ENCODE measurements at places on chromosomes 5 and 9.

GRCh38 chr5:116702776-116703175, 128.2 kb upstream of the SEMA6A start:
- no peak for DNase-seq

- no peak for DNase-seq
These were observed 262.1 kb downstream of the ENC1 start for GRCh38 chr5:74378464-74378863.

- DNase-seq: no peak
These were observed 16.3 kb downstream of the PRXL2C start for GRCh38 chr9:96638606-96639364.

- no peak for DNase-seq
These were observed 66.1 kb downstream of the PTPDC1 start for GRCh38 chr9:94150279-94150828.

DNA sequence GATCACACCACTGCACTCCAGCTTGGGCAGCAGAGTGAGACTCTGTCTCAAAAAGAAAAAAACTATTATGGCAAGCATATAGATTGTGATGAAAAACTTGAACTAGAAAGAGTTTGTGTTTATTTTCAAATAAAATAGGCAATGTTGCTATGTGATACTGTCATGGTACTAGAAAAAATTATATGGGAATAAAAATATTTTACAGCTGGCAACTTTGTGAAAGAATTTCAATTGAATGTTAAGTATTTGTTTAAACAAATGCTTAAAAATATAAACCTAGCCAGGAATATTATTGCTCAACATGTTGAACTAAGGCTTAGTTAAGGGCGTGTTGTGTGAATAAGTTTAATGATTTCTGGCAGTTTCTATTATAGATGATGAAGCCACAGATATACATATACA, 31.7 kb downstream of the HSDL2 start:
- DNase-seq: no peak

DNA sequence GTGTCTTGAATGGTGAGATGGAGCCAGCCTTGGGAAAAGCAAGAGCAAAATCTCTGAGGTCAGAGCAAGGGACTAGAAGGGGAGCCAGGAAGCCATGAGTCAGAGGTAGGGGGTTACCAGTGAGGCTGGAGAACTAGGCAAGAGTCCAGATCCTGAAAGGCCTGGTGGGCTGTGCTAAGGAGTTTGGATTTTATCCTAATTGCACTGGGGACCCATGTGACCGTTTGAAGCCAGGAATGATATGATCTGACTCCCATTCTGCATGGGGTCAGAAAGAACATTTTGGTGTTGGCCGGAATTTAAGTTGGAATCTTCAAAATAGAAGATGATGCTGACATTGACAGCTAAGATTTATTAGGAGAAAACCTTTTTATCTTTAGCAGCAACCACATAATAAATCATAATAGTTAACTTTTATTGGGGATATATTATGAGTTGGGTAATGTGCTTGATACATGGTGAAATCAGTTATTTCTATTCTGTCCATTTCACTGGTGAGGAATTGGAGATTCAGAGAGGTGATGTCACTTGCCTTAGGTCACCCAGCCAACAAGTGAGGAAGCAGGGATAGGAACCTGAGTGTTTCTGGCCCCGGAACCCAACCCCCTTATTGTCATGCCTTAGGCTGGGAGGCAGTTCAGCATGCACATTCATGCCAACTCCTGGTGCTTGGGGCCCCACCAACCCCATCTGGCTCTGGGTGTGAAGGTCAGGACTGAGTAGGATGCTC, 61.5 kb upstream of the RARS1 start:
- no peak for DNase-seq

GRCh38 chr5:147369742-147370374, 135.0 kb downstream of the STK32A start:
- DNase-seq: peak; percentile 34

- DNase-seq: no peak
These were observed 22.1 kb upstream of the UGCG start for GRCh38 chr9:111874500-111874899.

DNA sequence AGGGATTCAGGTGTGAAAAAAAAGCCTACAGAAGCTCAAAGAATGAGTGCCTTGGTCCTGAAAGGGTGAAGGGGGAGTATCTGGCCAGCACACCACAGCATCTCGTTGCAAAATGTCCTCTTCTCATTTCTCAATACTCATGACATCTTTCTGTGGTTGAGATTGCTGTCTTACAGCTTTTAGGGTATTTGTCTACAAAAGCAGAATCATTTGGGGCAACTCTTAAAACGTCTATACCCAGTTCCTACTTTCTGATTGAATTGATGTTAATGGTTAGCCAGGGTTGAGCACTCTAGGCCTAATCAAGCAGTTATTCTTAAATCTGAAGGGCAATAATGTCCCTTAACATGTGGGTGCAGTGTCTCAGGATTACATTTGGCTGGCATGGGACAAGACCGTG, 21.2 kb upstream of the PCSK5 start:
- DNase-seq: peak; percentile 29

- no peak for DNase-seq
These were observed 227.3 kb upstream of the TBCA start for GRCh38 chr5:78003450-78003849.

DNA sequence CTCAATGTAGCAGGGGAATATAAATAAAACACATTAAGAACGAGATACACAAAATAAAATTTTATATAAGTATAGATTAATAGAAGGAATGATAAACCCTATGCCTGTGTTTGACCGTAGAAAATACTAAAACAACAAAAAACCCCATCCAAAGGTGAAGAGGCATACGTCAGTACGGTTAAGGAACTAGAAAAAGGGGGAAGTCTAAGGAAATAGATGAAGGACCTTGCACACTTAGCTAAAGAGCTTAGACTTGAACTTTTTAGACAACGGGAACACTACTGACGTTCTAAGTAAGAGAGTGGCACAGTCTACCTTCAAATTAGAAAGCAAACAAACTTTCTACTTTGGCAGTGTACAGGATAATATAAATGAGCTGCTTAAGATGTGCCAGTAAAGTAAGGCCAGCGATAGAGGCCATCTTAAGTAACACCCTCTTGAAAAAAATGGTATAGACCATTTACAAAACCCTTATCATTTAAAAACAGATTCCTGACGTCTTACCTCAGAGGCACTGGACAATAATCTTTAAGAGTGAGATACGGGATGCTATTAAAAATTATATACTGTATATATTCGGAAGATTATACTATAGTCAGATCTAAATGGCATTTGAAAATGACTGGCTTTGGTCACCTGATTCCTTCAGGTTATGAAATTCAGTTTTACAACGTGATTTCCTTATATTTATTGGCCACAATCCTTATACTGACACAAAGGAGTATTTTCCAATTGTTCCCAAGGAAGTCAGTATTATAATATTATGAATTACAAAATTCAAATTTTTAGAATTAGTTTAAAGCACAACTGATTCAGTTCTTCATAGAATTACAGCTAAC, 8.5 kb downstream of the PANK3 start:
- DNase-seq: no peak

- DNase-seq: no peak
These were observed 211.9 kb upstream of the CDH6 start for GRCh38 chr5:30981576-30981975.

GRCh38 chr5:136075466-136075891, 46.7 kb downstream of the TGFBI start:
- DNase-seq: no peak

DNA sequence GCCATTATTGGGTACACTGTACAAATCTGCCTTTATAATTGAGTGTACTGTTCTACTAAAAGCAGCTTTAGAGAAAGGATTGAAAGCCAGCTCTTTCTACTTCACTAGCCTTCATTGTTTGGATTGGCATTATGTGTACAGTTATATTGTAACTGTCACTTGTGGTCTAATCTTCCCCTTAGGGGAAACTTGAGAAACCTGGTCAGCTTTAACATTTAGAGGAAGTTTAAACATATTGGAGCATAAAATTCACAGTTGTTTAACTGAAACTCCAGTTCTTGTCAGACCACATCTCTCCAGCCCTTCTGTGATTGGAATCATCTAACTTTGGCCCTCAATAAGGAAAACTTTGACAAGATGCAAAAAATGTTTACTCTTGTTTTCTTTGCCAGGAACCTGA, 24.6 kb downstream of the PIK3R1 start:
- DNase-seq: peak; percentile 77

All from pons (tissue), 1 donor.